Stimulated activated CD4-positive, alpha-beta T cell treated with anti-CD3 and anti-CD28 coated beads, Interleukin-15, amount 100 ng/mL, for 1 hour (primary cell): ENCODE measurements at places on chromosomes 3 and 15.

DNA sequence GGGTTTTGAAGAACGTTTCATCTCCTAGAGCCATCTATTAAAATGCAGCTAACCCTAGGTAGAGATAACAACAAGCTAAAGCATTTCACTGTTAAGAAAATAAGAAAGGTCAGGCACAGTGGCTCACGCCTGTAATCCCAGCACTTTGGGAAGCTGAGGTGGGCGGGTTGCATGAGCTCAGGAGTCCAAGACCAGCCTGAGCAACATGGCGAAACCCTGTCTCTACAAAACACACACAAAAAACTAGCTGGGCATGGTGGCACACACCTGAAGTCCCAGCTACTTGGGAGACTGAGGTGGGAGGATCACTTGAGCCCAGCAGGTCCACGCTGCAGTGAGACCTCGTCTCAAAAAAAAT is 5.4 kb upstream of the TBC1D5 start:
- DNase-seq: no peak

- no peak for DNase-seq
Measured at GRCh38 chr3:147507638-147508286, 98.6 kb downstream of the ZIC1 start.

DNA sequence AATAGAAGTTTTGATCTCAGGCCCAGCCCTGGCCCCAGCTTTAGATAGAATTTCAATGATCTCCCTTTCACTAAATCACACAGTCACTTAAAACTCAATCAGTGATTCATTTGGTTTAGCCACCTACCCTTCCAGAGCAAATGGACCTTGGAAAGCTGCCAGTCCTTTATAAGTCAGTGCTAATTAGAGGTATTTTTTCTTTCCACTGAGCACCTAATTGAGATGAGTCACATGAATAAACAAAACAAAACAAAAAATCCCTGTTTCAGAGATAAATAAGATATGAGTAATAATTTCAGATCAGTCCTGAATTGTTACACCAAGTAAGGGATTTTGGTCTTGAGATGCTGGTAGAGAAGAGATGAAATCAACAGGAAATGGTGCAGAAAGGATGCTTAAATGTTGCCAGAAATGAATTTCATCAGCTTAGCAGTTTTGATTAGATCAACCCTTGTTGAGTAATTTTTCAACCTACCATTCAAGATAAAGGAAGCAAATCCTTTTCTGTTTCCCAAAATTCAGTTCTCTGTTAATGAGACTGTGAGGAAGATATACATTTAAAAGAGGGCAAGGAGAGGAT is 352.0 kb upstream of the COL8A1 start:
- DNase-seq: no peak

- DNase-seq: no peak
Measured at GRCh38 chr3:25818335-25818734, 28.4 kb downstream of the OXSM start.

DNA sequence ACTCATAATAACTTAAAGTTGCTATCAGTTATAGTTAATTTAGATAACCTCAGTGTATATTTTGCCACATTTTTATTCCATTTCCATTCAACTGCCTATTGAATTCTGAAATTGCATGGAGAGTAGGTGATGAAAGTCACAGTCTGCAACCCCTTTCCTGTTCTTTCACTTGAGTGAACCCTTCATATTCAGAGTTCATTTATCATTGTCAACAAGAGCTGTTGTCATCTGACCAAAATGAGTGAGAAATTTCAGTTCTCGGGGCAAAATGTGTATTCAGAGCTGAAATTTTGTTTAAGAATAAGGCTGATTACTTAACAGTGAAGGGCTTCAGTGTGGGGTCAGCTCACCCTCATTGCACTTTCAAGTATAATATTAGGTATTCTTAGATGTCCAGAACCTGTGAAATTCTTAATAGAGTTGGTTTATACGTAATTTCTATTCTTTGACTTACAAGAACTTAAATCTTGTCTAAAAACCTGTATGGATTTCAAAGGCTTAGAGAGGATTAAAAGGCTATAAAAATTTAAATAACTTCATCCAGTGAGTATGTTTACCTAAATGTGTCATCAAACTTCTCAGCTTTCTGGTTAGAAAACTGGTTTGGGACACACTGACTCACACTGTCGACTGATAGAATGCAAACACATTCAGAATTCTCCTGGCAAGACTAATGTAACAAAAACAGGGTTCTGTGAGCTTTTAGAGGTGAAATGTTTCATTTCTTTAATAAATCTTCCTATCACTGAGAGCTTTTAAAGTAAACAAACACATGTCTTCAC is 92.2 kb downstream of the CMSS1 start:
- no peak for DNase-seq

DNA sequence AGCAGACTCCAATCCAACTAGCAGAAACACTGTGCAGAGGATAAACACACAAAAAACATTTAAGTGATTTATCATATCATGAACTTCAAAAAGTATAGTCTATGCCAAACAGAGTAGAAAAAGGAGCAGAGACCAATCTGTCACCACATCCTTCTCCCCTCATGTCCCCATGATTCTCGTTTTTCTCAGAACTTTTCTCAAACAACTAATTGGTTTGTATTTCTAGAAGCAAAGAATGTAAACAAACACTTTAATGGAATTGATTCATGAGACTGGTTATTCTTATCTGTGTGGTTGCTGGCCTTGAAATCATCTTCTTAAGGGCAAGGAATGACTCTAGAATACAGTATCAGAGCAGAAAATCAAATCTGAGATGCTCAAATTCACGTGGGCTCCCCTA is 294.2 kb upstream of the THBS1 start:
- DNase-seq: no peak

GRCh38 chr3:195180490-195181112 is 90.4 kb downstream of the XXYLT1 start:
- DNase-seq: no peak

DNA sequence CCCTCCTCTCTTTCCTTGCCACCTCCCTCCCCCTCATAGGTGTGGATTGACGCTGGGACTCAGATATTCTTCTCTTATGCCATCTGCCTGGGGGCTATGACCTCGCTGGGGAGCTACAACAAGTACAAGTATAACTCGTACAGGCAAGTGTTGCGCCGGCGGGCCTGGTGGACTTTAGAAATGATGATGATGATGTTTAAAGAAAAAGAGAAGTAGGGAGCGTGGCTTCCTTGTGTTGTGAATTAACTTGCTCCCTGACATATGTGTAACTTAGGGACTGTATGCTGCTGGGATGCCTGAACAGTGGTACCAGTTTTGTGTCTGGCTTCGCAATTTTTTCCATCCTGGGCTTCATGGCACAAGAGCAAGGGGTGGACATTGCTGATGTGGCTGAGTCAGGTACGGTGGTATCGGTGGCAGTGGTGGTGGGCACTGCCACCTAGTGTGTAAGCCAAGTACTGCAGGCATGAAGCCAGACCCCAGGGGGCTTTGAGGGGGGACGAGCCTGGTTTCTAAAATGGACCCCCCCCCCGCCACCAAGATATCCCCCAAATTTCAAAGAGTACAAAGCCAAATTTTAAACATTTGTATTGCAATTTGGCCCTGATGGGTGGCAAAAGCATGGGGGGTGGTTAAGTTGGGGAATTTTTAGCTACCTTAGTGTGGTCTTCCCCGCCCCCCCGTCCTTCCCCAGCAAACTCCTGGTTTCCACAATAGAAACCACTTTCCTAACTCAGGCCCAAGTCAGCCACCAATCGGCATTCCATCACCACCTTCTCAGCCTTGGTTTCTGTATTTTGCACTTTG is 65.6 kb downstream of the SLC6A6 start:
- no peak for DNase-seq

GRCh38 chr15:51077221-51078153 is 17.2 kb downstream of the TNFAIP8L3 start:
- peak; percentile 44 for DNase-seq

GRCh38 chr3:94251566-94251965 is 188.7 kb downstream of the NSUN3 start:
- no peak for DNase-seq

DNA sequence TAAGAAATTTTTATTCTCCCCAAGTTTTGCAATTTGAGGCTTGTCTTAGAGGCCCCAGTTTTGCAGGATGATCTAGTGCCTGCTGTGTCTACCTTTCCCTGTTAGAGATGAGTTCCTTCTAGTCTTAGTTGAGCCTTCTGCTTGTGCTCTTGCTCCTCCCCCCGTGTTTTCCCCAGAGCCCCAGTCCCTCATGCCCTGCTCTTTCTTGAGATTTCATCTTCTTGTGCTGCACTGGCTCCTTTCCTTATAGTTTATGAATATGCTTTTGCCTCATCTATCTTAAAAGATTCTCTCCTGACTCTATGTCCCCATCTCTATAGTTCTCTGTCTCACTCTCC is 4.7 kb downstream of the GAP43 start:
- DNase-seq: no peak

DNA sequence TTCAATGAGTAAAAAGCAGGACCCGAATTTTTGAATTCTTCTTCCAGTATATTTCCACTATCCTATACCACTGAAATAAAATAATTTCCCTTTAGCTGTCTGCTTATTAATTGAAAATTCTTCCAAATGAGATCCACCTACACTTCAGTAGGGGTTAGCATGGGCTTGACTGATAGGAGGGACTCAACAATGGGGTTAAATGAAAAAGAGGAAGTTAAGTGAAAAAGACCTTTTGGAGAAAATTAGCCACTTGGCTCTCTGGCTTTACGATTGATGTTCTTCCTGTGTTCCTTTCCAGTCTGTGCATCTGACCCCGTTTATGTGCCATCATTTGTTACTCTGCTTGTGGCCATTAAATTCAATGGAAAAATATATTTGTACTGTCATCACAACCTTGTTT is 54.0 kb upstream of the GCNT3 start:
- DNase-seq: no peak

GRCh38 chr3:156149876-156150275 is 29.5 kb downstream of the KCNAB1 start:
- DNase-seq: no peak

- no peak for DNase-seq
Measured at GRCh38 chr3:189845069-189845468, 213.9 kb downstream of the TP63 start.
